Skin of body (tissue), 3 donors: ENCODE measurements at places on chromosomes 6 and 20. TPM values are rescaled to one million over a fixed set of nuclear protein-coding genes. Genes with fewer than 3 reads are reported as not detected.

- no peak for DNase-seq
These were observed 61.9 kb upstream of the CARMIL1 start for GRCh38 chr6:25217302-25217701.

DNA sequence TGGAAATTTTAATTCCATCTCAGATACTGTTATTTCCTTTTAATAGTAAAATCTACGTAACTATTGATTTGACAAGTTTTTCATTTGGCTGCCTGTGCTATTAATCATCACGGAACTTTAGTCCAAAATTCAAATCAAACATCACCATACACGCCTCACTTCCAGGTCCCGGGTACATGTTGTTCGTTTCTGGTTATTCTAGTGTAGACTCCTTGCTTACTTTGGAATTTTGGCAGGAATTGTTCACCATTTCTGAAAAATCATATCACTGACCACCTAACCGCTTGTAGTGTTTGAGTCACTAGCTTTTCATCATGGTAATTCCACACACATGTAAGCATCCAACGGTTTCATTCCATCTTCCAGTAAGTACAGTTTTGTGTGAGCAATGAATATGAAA lies 98.0 kb upstream of the NHSL1 start:
- no peak for DNase-seq

LY6G5C gene
- not detected for total RNA-seq

- DNase-seq = no peak
These were observed 214.5 kb downstream of the SOX4 start for GRCh38 chr6:21808045-21808470.

UST gene
- total RNA-seq = 25.0 TPM

PAK5 gene
- total RNA-seq = 0.30 TPM

- no peak for DNase-seq
These were observed 150.9 kb downstream of the MYLK4 start for GRCh38 chr6:2599817-2600216.

- DNase-seq = no peak
These were observed 141.7 kb upstream of the CARMIL1 start for GRCh38 chr6:25137480-25137879.

- no peak for DNase-seq
These were observed 80.9 kb downstream of the RNGTT start for GRCh38 chr6:88882536-88882935.

DNA sequence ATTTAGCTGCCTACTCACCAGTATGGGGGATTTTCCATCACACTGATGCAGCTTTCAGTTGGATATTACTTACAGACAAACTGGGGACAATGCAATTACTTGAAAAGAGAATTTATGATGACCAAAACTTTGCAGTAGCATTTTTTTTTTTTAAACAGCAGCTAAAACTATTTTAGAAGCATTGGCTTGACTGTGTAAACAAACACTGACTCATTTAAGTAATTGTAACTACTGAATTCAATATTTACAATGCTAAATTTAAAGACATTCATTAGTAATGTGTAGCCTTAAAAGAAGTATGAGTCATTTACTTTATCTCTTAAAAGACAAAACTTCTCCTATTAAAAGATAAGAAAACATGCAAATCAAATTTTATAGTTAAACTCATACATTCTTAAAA lies 295.9 kb upstream of the FERMT1 start:
- no peak for DNase-seq

SAMD3 gene
- 2.6 TPM for total RNA-seq
